ENCODE measurements at places on chromosomes 12 and 14. TPM values are rescaled to one million over a fixed set of nuclear protein-coding genes. Genes with fewer than 3 reads are reported as not detected.

VRTN gene
- 128 TPM for total RNA-seq

DNA sequence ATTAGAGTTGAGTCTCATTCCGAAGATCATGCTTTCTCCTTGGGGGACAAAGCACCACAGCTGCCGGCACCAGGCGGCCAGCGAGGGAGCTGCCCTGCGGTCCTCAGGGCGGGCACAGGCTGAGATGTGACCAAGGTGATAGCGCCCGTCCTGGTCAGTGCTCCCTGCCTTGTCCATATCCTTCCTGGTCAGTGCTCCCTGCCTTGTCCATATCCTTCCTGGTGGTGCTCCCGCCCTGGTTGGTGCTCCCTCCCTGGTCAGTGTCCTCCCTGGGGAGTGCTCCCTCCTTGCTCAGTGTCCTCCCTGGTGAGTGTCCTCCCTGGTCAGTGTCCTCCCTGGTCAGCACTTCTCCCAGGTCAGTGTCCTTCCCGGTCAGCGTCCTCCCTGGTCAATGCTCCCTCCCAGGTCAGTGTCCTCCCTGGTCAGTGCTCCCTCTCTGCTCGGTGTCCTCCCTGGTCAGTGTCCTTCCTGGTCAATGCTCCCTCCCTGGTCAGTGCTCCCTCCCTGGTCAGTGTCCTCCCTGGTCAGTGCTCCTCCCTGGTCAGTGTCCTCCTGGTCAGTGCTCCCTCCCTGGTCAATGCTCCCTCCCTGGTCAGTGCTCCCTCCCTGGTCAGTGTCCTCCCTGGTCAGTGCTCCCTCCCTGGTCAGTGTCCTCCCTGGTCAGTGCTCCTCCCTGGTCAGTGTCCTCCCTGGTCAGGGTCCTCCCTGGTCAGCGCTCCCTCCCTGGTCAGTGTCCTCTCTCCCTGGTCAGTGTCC lies 92.2 kb downstream of the ADGRD1 start:
- no peak for DNase-seq
- no peak overlapping the region for H3K4me3 ChIP-seq
- no peak overlapping the region for H3K27ac ChIP-seq
- no peaks in the 10 kb centered on the region for H3K27me3 ChIP-seq

DNA sequence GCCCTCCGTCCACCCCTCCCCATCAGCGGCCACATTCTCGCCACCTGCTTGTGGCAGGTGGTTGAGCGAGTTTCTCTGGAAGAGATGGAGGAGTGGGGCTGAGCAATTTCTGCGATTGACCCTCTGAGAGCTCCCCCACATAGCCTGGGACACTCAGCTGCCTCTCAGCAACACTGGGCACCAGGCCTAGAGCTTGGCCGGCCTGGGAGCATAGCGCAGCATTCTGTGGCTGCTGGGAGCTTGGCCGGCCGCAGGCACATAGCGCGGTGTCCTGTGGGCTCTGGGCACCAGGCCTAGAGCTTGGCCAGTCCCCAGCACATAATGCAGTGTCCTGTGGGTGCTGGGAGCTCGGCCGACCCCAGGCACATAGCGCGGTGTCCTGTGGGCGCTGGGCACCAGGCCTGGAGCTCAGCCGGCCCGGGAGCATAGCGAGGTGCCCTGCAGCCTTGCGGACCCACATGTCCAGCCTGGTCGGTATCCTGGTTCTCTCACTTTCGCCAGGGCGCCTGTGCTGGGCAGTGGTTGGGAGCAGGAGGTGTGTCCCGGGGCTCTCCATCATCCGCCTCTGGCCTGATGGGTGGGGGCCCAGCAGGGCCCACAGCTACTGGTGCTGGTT lies 43.8 kb downstream of the LRCOL1 start:
- peaks cover 2% of the 10 kb centered on the region for H3K4me1 ChIP-seq
- H3K27ac ChIP-seq, result no peak overlapping the region
- no peaks in the 10 kb centered on the region for H3K27me3 ChIP-seq
- no peak overlapping the region for H3K4me3 ChIP-seq
- DNase-seq, result no peak

CARMIL3 gene
- 13.0 TPM for total RNA-seq

DNA sequence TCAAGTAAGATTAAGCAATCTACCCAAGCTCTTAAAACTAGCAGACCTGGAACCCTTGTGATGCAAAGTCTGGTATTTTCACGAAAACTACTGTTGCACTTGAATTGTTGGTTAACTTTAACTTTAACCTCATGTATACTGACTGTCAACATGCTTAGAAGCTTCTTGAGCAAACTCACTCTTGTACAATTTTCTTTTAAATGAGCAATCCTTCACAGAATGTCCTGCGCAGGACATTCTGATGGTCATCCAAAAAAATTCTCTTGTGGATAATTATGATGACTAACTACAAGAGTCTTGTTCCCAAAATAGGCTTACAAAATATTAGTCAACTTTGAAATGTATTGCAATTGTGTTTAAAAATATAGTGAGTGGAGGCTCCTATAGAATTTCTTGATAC lies 54.0 kb upstream of the PDE3A start:
- H3K4me3 ChIP-seq, result no peak overlapping the region
- no peak overlapping the region for H3K27ac ChIP-seq
- H3K4me1 ChIP-seq, result peaks cover 13% of the 10 kb centered on the region
- no peaks in the 10 kb centered on the region for H3K36me3 ChIP-seq

DNA sequence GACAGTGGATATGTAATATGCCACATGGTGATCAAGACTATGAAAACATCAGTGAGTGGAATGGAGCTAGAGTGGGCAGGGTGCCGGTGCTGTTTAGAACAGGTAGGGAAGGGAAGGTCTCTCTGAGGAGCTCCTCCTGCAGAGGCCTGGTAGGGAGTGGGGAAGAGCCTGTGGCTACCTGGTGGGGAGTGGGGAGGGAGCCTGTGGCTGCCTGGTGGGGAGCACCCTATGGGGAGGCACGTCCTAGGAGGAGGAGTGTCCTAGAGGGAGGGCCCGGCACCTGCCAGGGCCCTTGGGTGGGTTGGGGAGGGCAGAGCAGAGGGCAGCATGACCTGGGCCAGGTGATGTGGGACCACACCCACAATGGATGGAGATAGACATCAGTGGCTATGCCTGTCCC lies 122.6 kb downstream of the ADGRD1 start:
- H3K27me3 ChIP-seq, result peaks cover 2% of the 10 kb centered on the region
- no peak overlapping the region for H3K27ac ChIP-seq
- DNase-seq, result no peak
- H3K4me3 ChIP-seq, result no peak overlapping the region
- no peaks in the 10 kb centered on the region for H3K36me3 ChIP-seq

GRCh38 chr14:29853272-29853671 lies 74.4 kb downstream of the PRKD1 start:
- no peak for DNase-seq
- no peak overlapping the region for H3K27ac ChIP-seq
- H3K27me3 ChIP-seq, result no peaks in the 10 kb centered on the region
- peaks cover 3% of the 10 kb centered on the region for H3K4me1 ChIP-seq
- H3K36me3 ChIP-seq, result peaks cover 40% of the 10 kb centered on the region
- H3K4me3 ChIP-seq, result no peak overlapping the region

- peak overlapping the region; percentile 97 for H3K4me3 ChIP-seq
- H3K4me1 ChIP-seq, result peaks cover 29% of the 10 kb centered on the region
- DNase-seq, result no peak
- H3K27ac ChIP-seq, result no peak overlapping the region
Observed at GRCh38 chr14:63727231-63727735, 582 bp downstream of the SGPP1 start.

GRCh38 chr14:38405851-38406635 lies 150.2 kb upstream of the CLEC14A start:
- no peaks in the 10 kb centered on the region for H3K36me3 ChIP-seq
- peak; percentile 12 for DNase-seq
- H3K27ac ChIP-seq, result no peak overlapping the region
- H3K27me3 ChIP-seq, result peaks cover 21% of the 10 kb centered on the region
- no peak overlapping the region for H3K4me3 ChIP-seq

DNA sequence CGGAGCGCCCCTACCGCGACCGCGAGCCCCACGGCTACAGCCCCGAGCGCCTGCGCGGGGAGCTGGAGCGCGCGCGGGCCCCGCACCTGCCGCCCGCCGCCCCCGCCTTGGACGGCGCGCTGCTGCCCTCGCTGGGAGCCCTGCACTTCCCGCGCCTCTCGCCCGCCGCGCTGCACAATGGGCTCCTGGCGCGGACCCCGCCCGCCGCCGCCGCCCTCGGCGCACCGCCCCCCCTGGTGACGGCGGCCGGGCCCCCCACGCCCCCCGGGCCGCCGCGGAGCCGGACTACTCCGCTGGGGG lies 27.0 kb downstream of the LRCOL1 start:
- peaks cover 5% of the 10 kb centered on the region for H3K4me1 ChIP-seq
- DNase-seq, result no peak
- H3K27ac ChIP-seq, result no peak overlapping the region
- 0 out of 2 replicates have a peak, but pooled peaks cover 2% of the 10 kb centered on the region for H3K36me3 ChIP-seq
- H3K4me3 ChIP-seq, result no peak overlapping the region
- H3K27me3 ChIP-seq, result peaks cover 64% of the 10 kb centered on the region

GRCh38 chr12:52215587-52216031 lies 17.4 kb upstream of the KRT7 start:
- H3K27me3 ChIP-seq, result no peaks in the 10 kb centered on the region
- peaks cover 12% of the 10 kb centered on the region for H3K4me1 ChIP-seq
- no peak overlapping the region for H3K27ac ChIP-seq

- peak overlapping the region; percentile 100 for H3K4me3 ChIP-seq
- H3K27me3 ChIP-seq, result no peaks in the 10 kb centered on the region
- peaks cover 24% of the 10 kb centered on the region for H3K4me1 ChIP-seq
- H3K36me3 ChIP-seq, result peaks cover 41% of the 10 kb centered on the region
Observed at GRCh38 chr14:77459072-77459723, 1.3 kb downstream of the AHSA1 start.

- peaks cover under 1% of the 10 kb centered on the region for H3K36me3 ChIP-seq
- H3K4me1 ChIP-seq, result no peaks in the 10 kb centered on the region
- DNase-seq, result no peak
- no peak overlapping the region for H3K4me3 ChIP-seq
- no peak overlapping the region for H3K27ac ChIP-seq
Observed at GRCh38 chr12:41683513-41684240, 461.0 kb downstream of the GXYLT1 start.

- H3K27ac ChIP-seq, result peak overlapping the region; percentile 99
- peak; percentile 82 for DNase-seq
- peaks cover 34% of the 10 kb centered on the region for H3K36me3 ChIP-seq
- peaks cover 33% of the 10 kb centered on the region for H3K27me3 ChIP-seq
- H3K4me3 ChIP-seq, result peak overlapping the region; percentile 97
- H3K4me1 ChIP-seq, result peaks cover 51% of the 10 kb centered on the region
Observed at GRCh38 chr12:89353188-89353822, 1.0 kb upstream of the DUSP6 start.

GRCh38 chr12:132948146-132949066 lies 7.7 kb downstream of the ZNF605 start:
- H3K4me3 ChIP-seq, result no peak overlapping the region
- H3K27me3 ChIP-seq, result no peaks in the 10 kb centered on the region
- no peak for DNase-seq
- peaks cover 53% of the 10 kb centered on the region for H3K36me3 ChIP-seq
- H3K27ac ChIP-seq, result no peak overlapping the region
- H3K4me1 ChIP-seq, result no peaks in the 10 kb centered on the region

DNA sequence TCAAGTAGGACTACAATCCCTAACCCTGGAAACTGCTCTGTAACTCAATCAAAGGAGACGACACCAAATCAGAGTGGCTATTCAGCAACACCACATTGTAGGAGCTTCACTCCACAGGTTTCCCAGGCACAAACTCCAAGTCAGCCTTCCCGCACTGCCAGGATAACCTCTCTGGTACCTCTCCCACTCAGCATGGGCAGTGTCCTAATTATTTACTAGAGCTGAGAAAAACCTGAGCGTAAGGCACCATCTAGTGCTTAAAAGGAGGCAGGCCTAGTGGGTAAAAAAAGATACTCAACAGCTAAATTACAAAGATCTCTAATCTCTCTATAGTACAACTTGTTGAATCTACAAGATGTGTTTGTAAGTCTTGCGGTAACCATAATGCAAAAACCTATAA lies 36.1 kb downstream of the PARP11 start:
- DNase-seq, result no peak
- peaks cover 17% of the 10 kb centered on the region for H3K4me1 ChIP-seq
- no peaks in the 10 kb centered on the region for H3K27me3 ChIP-seq
- peaks cover 11% of the 10 kb centered on the region for H3K36me3 ChIP-seq

CD163L1 gene
- 0.32 TPM for total RNA-seq

DNA sequence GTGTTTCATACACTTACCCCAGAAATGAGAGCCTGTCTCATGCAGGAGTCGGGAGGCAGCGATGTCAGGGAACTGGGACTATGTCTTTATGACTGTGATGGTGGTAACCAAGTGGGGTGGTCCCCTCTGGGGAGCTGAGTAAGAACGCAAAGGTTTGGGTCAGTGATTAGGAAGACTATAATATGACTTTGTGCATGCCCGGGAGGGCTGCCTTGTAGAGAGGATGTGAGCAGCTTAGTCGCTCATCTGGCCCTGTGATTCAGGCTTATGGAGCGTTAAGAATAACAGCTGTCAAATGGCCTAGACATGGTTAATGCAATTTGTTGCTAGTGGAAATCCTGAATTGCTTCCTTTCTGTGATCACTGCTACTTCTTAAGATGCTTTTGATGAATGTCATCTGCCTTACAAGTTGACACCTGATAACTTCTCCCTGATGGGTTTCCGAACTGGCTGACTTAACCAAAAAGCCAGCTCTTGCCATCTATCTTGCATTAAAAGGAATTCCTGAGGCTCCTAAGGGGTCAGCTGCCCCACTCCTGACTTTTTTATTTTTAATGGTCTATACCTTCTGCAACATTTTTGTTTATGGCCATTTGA lies 35.4 kb upstream of the AACS start:
- DNase-seq, result no peak
- peaks cover 8% of the 10 kb centered on the region for H3K4me1 ChIP-seq
- no peaks in the 10 kb centered on the region for H3K27me3 ChIP-seq
- no peak overlapping the region for H3K4me3 ChIP-seq

DNA sequence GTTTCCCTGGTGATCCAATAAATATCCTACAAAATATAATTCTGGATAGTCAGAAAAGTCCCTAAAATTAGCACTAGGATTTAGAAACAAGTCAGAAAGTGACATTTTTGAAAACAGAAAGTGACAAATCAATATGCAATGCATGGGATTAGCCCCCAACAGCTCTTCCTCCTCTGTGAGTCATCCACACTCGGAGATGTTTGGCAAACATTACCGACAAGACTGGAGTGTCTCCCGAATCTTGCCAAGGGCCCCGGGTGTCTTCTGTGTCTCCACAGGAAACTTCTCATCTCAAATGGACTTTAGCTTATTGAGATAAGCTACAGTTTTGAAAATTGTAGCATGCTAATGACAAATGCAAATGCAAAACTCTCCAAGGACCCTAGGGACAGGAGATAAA lies 398.9 kb upstream of the CCDC196 start:
- H3K4me1 ChIP-seq, result no peaks in the 10 kb centered on the region
- H3K27me3 ChIP-seq, result no peaks in the 10 kb centered on the region
- H3K36me3 ChIP-seq, result no peaks in the 10 kb centered on the region
- no peak for DNase-seq

- H3K27ac ChIP-seq, result peak within 1 kb of the TSS; percentile 100
- DNase-seq, result peak; percentile 63
- H3K36me3 ChIP-seq, result peaks cover 23% of the 10 kb centered on the region
Observed at GRCh38 chr12:57772429-57773322, at the start of gene EEF1AKMT3. Gene EEF1AKMT3, plus strand, starts transcription at chr12:57772614. Its CDS starts 111 bp downstream, at chr12:57772725.

CCDC177 gene
- total RNA-seq, result 2.1 TPM

GRCh38 chr12:124661341-124661740 lies 93.9 kb upstream of the NCOR2 start:
- DNase-seq, result no peak
- H3K4me3 ChIP-seq, result no peak overlapping the region
- H3K27ac ChIP-seq, result no peak overlapping the region
- H3K36me3 ChIP-seq, result no peaks in the 10 kb centered on the region
- peaks cover 11% of the 10 kb centered on the region for H3K4me1 ChIP-seq

ABCC9 gene
- 0.02 TPM for total RNA-seq
